ENCODE measurements at places on chromosomes 2 and 18.

DNA sequence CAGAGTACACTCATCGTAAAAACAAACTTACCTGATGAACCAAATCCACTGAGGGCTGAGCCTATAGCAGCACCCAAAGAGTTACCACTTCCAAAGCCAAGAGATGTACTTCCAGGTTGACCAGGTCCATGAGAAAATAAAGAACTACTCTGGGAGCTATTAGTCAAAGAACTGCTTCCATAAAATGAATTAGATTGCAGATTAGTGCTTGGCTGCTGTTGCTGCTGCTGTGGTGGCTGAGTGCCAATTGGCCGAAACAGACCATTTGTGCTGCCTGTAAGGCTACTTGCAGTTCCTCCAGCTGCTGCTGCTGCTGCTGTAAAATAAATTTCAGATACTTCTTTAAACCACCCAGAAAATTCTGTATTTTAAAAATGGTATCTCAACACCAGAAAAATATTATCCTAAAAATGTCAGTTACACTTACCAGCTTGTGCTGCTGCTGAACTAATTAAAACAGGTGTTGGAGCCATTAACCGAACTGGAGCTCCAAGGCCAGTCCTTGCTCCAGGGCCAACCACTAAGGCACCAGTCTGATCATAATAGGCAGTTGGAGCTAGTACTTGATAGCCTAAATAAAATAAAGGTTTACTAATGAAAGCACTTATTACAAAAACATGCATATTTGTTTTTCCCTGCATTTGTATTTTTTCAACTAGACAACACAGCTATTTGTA is 58.1 kb upstream of the SDC1 start:
- H3K4me1 ChIP-seq, result peaks cover 5% of the 10 kb centered on the region
- no peak overlapping the region for H3K27ac ChIP-seq
- H3K27me3 ChIP-seq, result no peaks in the 10 kb centered on the region
- no peak overlapping the region for H3K4me3 ChIP-seq

DNA sequence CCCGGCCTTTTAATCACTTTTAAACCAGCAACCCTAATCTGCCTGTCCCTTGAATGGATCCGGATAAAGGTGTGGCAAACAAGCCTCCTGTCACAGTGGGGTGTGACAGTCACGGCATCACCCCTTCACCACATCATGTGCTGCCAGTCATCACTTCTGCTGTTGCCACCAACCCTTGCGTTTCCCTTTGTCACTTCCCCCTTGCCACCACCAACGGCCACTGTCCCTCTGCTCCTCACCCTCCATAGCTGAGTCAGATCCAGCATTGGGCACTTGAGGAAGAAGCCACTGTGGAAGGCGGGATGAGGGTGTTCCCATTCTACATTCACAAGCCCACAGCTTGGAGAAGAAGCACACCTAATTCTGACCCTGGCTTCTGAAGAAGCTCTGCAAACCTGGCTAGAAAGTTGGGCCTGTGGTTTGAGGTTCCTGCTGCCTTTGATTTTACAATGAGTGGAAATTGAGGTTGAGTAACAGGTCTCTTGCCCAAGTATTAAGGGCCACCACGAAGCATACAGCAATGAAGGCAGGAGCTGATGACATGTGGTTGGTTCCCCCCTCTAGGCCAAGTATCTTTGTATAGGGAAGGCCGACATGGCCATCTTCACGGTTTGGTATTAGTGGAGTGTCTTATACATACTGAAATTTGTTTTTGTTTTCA is 22.9 kb upstream of the DARS1 start:
- no peak overlapping the region for H3K27ac ChIP-seq
- H3K27me3 ChIP-seq, result no peaks in the 10 kb centered on the region
- H3K4me3 ChIP-seq, result no peak overlapping the region

- H3K36me3 ChIP-seq, result no peaks in the 10 kb centered on the region
- no peaks in the 10 kb centered on the region for H3K4me1 ChIP-seq
- H3K27me3 ChIP-seq, result no peaks in the 10 kb centered on the region
These were observed 301.4 kb downstream of the GALNT13 start for GRCh38 chr2:154173164-154173563.

DNA sequence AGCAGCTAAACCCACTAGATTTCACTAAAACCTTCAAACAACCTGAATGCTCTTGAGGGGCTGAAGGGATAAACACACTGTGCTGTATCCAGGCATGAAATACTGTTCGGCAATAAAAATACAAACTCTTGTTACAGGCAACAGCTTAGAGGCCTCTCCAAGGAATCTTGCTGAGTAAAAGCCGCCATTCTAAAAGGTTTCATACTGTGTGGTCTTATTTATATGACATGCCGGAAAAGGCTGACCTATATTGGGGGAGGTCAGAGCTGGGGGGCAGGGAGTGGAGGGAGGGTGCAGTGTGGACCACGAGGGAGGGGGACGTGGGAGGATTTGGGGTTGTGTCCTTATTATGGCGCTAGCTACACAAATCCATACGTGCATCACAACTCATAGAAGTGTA is 136.2 kb downstream of the MBP start:
- no peak overlapping the region for H3K27ac ChIP-seq
- H3K27me3 ChIP-seq, result no peaks in the 10 kb centered on the region
- H3K4me3 ChIP-seq, result no peak overlapping the region
- no peaks in the 10 kb centered on the region for H3K36me3 ChIP-seq

- H3K27ac ChIP-seq, result no peak overlapping the region
- no peak for DNase-seq
- no peaks in the 10 kb centered on the region for H3K27me3 ChIP-seq
- no peaks in the 10 kb centered on the region for H3K36me3 ChIP-seq
These were observed 5.3 kb upstream of the METTL21A start for GRCh38 chr2:207630491-207630890.

- no peaks in the 10 kb centered on the region for H3K36me3 ChIP-seq
- peak; percentile 89 for DNase-seq
- no peak overlapping the region for H3K4me3 ChIP-seq
- no peaks in the 10 kb centered on the region for H3K4me1 ChIP-seq
- H3K27ac ChIP-seq, result no peak overlapping the region
These were observed 12.4 kb upstream of the GMCL1 start for GRCh38 chr2:69816923-69817542.

- H3K27me3 ChIP-seq, result no peaks in the 10 kb centered on the region
- no peak overlapping the region for H3K27ac ChIP-seq
These were observed 9.0 kb upstream of the FEZ2 start for GRCh38 chr2:36606925-36607324.

- H3K36me3 ChIP-seq, result no peaks in the 10 kb centered on the region
- no peaks in the 10 kb centered on the region for H3K4me1 ChIP-seq
- no peak for DNase-seq
- H3K4me3 ChIP-seq, result no peak within 1 kb of the TSS
- H3K27me3 ChIP-seq, result peaks cover 20% of the 10 kb centered on the region
These were observed at the start of gene PAX8 for GRCh38 chr2:113278742-113279139. Gene PAX8 (minus strand): TSS chr2:113278921. CDS start chr2:113278394, 527 bp downstream.

DNA sequence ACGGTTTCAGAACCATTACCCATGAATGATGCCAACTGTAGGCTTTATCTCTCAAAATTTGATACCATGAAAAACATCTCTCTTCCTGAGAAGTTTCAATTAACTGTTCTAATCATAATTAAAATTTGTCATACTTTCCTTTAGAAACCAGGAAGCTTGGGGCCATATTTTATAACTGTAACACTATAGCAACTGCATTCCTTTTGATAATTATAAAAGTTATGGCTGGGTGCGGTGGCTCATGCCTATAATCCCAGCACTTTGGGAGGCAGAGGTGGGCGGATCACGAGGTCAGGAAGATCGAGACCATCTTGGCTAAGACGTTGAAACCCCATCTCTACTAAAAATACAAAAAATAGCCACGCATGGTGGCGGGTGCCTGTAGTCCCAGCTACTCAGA is 70.6 kb downstream of the DNAH7 start:
- H3K27ac ChIP-seq, result no peak overlapping the region
- H3K4me3 ChIP-seq, result no peak overlapping the region
- DNase-seq, result no peak

DNA sequence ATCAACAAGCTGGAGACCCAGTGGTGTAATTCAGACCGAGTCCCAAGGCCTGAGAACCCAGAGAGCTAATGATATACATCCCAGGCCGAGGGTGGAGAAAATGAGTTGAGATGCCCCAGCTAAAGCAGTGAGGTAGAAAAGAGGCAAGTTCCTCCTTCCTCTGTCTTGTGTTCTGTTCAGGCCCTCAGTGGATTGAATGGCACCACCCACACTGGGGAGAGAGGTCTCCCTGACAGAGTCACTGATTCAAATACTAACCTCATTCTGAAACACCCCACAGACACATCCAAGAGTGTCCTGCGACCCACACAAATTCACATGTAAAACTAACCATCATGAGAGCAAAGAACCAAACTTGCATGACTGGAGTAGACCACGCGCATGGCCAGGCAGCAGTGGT is 215.3 kb downstream of the ANAPC1 start:
- DNase-seq, result no peak
- peaks cover 29% of the 10 kb centered on the region for H3K4me1 ChIP-seq
- no peak overlapping the region for H3K4me3 ChIP-seq

DNA sequence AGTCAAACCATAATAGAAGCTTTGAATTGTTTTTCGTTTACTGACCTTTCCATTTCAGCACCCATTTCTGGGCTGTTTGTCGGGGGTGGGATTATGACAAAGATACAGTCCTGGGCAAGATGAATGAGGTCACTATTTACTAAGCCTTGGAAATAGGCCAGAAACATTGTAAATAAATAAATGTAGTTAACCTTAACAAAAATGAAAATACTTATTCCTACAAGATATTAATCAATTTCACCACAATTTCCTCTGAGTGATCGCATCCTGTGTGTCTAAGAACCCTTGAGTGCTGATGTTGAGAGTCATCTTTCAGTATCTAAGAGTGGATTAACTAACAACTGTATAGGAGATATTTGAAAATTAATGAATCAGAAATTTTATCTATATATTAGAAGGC is 14.0 kb downstream of the ITGA4 start:
- no peak overlapping the region for H3K4me3 ChIP-seq
- peaks cover 15% of the 10 kb centered on the region for H3K4me1 ChIP-seq
- H3K36me3 ChIP-seq, result peaks cover 14% of the 10 kb centered on the region
- no peaks in the 10 kb centered on the region for H3K27me3 ChIP-seq

GRCh38 chr2:38505779-38506178 is 96.9 kb downstream of the HNRNPLL start:
- H3K36me3 ChIP-seq, result no peaks in the 10 kb centered on the region
- H3K4me3 ChIP-seq, result no peak overlapping the region
- no peak for DNase-seq
- H3K27ac ChIP-seq, result no peak overlapping the region
- H3K4me1 ChIP-seq, result no peaks in the 10 kb centered on the region

DNA sequence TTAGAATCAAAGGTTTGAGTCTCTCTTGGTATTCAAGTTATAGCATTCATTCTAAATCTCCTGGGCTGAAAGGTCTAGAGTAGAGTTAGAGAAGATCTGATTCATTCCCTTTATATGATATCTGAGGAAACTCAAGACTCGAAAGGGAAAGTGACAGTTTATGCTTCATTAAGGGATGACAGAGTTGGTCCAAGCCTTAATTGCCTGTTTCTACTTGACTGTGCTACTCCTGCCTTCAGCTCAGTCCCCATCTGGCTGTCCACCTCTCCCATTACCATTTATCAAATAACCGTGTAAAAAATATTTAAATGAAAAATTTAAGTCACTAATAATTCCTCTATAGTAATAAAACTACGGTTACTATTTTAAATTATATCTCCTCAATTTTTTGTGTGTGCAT is 537.1 kb upstream of the MEX3C start:
- H3K36me3 ChIP-seq, result no peaks in the 10 kb centered on the region
- H3K27me3 ChIP-seq, result no peaks in the 10 kb centered on the region
- no peak overlapping the region for H3K4me3 ChIP-seq
- DNase-seq, result no peak

DNA sequence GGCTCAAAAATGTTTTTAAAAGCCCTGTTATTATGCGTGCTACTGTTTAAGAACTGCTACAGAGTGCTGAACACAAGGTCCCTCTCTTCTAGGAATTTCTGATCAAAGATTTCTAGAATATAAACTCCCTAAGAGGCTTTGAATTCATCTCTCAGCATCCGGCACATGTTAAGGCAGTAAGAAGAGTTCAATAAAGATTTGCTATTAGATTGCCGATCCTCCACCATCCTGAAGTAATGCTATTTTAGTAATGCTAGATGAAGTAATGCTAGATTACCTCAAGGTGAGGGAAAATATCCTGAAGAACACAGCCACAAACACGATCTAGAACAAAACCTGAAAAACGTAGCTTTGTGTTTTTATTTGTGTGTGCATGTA is 949 bp upstream of the MYL12B start:
- peak overlapping the region; percentile 68 for H3K27ac ChIP-seq
- peaks cover 29% of the 10 kb centered on the region for H3K4me1 ChIP-seq
- DNase-seq, result no peak

GRCh38 chr18:904218-905090 is at the start of gene ADCYAP1:
Gene ADCYAP1 (plus strand): TSS chr18:904871. CDS start chr18:905387, 516 bp downstream.
- no peak for DNase-seq
- H3K36me3 ChIP-seq, result no peaks in the 10 kb centered on the region
- no peaks in the 10 kb centered on the region for H3K4me1 ChIP-seq

DNA sequence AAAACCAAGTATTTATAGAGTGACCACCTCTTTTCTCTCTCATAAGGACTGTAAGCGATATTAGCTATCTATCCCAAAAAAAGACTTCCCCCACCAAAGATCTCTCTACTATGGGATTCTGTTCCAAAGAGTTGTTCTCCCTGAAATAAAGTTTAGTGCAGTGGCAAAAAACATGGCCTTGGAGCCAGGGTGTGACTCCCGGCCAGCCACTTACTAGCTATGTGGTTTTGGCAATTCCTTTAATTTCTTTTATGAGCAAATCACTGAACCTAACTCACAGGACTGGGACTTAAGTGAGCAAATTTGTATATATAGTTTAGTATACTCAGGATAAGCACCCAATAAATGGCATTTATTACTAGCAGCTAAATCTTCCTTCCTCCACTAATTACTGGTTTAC is 42.6 kb downstream of the SESTD1 start:
- H3K4me1 ChIP-seq, result no peaks in the 10 kb centered on the region
- H3K27ac ChIP-seq, result no peak overlapping the region
- DNase-seq, result no peak
- H3K27me3 ChIP-seq, result no peaks in the 10 kb centered on the region
- H3K4me3 ChIP-seq, result no peak overlapping the region

DNA sequence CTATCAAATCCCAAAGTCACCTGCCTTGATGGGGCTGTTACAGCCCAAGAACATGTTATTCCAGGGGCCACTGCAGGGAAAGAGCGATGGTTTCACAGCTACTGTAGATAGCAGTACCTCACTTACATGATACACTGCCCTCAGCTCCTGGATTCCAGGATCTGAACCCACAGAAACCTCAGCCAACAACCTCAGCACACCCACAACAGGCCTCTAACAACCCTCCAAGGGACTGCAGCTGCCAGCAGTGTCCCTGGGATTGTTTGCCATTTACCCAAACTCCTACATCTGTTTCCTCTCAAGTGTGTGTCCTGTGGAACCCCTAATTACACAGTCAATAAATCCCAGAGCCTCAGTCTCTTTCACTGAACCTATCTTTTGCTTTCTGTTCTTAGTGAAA is 28.2 kb downstream of the OSBPL1A start:
- H3K27ac ChIP-seq, result no peak overlapping the region
- no peak for DNase-seq
- no peak overlapping the region for H3K4me3 ChIP-seq

DNA sequence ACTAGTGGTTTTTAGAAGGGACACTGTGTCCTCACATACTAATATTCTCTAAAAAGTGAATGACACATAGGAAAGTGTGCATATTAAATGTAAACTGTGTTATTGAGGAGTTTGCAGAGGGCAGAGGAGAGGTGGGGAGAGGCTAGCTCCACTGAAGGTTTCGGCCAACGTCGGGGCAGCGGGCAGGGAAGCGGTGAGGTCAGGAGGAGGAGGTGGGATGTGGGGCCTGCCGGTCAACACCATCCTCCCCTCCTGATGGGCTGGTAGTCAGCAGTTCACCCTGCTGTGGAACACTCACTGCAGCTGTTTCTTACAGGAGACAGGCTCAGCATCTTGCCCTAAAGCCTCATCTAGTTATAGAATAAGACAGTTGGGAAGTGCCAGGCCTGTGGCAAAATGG is 74.2 kb downstream of the ARHGEF4 start:
- no peaks in the 10 kb centered on the region for H3K36me3 ChIP-seq
- H3K4me1 ChIP-seq, result no peaks in the 10 kb centered on the region
- H3K27me3 ChIP-seq, result no peaks in the 10 kb centered on the region
- H3K4me3 ChIP-seq, result no peak overlapping the region
- H3K27ac ChIP-seq, result no peak overlapping the region
